ENCODE measurements at places on chromosomes 5 and 9. TPM values are rescaled to one million over a fixed set of nuclear protein-coding genes. Genes with fewer than 3 reads are reported as not detected.

GRCh38 chr9:7785813-7786212 is 13.8 kb downstream of the DMAC1 start:
- no peak for DNase-seq

DNA sequence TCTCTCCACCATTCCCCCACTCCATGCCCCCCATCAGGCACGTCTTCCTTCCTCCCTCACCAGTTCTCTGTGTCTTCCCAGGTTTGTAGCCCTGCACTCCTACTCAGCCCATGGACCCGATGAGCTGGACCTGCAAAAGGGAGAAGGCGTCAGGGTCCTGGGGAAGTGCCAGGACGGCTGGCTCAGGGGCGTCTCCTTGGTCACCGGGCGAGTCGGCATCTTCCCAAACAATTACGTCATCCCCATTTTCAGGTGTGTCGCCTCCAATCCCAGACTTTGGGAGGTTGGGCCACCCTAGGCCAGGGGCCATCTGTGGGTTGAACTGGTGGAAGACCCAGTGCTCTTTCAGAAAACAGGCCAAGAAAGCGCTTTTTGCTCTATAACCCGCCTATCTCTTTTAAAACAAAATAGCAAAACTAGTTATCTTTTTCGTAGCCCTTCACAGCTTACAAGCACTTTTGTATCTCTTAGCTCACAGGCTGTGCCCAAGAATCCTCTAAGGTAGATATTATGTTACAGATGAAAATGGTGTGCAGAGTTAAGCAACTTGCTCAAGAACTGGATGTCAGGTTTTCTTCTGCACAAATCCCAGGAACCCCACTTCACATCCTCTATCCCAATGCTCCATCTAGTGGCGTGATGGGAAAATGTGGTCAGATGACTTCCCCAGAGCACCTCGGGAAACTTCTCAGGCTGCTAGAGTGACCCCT is 56.2 kb downstream of the PLAC8L1 start:
- no peak for DNase-seq

GRCh38 chr5:128538000-128538249 is at the start of gene FBN2:
TSS of gene FBN2 (minus strand) at chr5:128538245. CDS start at chr5:128537603, 642 bp downstream.
- no peak for DNase-seq

GRCh38 chr9:21681641-21682040 is 120.8 kb upstream of the MTAP start:
- DNase-seq: no peak

GRCh38 chr9:35489313-35490154 is at the start of gene RUSC2:
TSS of gene RUSC2 (plus strand) at chr9:35490111. CDS start at chr9:35546522, 56,411 bp downstream.
- DNase-seq: peak; percentile 90

- DNase-seq: no peak
Observed at GRCh38 chr5:146761811-146762210, 116.7 kb downstream of the PPP2R2B start.

GRCh38 chr5:61783481-61783880 is 451.4 kb downstream of the ZSWIM6 start:
- DNase-seq: no peak

GRCh38 chr5:3564116-3564515 is 31.5 kb upstream of the IRX1 start:
- DNase-seq: no peak

GRCh38 chr5:94080390-94080789 is 339.0 kb upstream of the POU5F2 start:
- DNase-seq: no peak

GRCh38 chr5:133840168-133840567 is 128.3 kb downstream of the C5orf15 start:
- DNase-seq: no peak

- DNase-seq: no peak
Observed at GRCh38 chr9:100580257-100580656, 2.4 kb downstream of the CAVIN4 start.

GRCh38 chr9:134752471-134753168 is 111.0 kb downstream of the COL5A1 start:
- DNase-seq: no peak

- no peak for DNase-seq
Observed at GRCh38 chr5:29516224-29516623, 1677.3 kb upstream of the CDH6 start.

DNA sequence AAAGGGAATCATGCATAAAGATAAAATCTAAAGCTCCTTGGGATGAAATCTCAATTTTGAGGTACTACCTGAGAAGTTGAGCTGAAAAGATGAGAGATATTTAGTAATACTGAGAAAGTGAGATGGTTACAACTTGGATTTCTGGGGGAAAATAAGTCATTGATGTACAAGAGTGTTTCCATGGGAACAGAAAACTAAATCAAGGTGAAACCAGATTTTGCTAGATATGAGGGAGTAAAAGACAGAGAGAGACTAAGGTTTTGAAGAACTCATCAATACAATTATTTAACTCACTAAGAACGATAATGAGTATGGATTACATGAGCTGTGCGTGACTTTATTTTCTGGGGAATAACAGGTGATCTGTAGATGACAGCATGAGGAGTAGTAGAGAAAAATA is 10.2 kb upstream of the ST8SIA4 start:
- DNase-seq: no peak

GRCh38 chr9:129280623-129281271 is 102.7 kb upstream of the IER5L start:
- no peak for DNase-seq

DNA sequence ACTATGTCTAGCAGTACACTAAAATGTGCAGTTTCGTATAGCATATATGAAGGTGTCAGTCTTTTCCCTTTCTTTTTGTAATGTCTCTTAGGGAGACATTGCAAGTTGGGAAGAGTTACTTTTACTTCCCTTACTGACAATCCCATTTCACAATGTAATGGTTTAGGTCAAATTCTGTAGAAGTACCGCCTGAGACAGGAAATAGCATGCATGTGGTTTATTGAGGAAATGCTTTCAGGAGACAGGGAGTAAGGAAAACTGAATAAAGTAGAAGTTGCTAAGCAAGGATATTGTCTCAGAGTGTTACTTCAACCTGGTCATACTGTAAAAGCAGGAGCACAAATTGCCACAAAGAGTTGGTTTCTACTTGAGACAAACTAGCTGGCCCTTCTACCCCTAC is 32.1 kb upstream of the MSANTD3 start:
- DNase-seq: no peak

GRCh38 chr5:524973-525761 is 918 bp upstream of the SLC9A3 start:
- DNase-seq: peak; percentile 35

GRCh38 chr5:145830594-145830993 is 4.5 kb downstream of the PRELID2 start:
- no peak for DNase-seq

- DNase-seq: no peak
Observed at GRCh38 chr9:6805532-6805931, 47.8 kb downstream of the KDM4C start.

GRCh38 chr9:93954434-93955061 is 607 bp downstream of the BARX1 start:
- no peak for DNase-seq

GRCh38 chr5:131328536-131329285 is 64.9 kb downstream of the CDC42SE2 start:
- DNase-seq: no peak

GRCh38 chr5:32346869-32347268 is 34.1 kb upstream of the MTMR12 start:
- no peak for DNase-seq

- no peak for DNase-seq
Observed at GRCh38 chr5:173301695-173302545, 26.3 kb downstream of the STC2 start.

- no peak for DNase-seq
Observed at GRCh38 chr5:112869948-112870347, 8.9 kb downstream of the SRP19 start.

GRCh38 chr5:96288845-96289185 is 144.2 kb downstream of the PCSK1 start:
- DNase-seq: no peak

GRCh38 chr9:89952401-89952800 is 347.6 kb downstream of the GADD45G start:
- no peak for DNase-seq

DNA sequence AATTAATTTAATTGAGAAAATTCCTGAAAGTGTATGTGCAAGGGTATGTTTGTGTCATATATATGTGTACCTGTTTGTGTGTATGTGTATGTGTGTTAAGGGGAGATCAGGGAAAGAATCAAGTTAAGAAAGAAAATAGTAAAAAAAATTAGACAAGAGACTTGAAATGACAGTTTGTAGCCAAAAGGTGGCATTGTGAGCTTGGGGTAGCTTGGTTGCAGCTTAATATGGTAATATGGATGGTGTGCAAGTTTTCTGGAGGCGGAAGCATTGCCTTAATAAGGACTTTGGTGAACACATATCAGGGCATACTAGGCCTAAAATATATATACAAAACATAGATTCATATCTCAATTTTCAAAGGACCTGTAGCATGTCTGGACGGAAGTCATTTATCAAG is 129.9 kb downstream of the INSYN2B start:
- DNase-seq: no peak

- DNase-seq: no peak
Observed at GRCh38 chr9:70442328-70442848, 27.9 kb upstream of the KLF9 start.

DNA sequence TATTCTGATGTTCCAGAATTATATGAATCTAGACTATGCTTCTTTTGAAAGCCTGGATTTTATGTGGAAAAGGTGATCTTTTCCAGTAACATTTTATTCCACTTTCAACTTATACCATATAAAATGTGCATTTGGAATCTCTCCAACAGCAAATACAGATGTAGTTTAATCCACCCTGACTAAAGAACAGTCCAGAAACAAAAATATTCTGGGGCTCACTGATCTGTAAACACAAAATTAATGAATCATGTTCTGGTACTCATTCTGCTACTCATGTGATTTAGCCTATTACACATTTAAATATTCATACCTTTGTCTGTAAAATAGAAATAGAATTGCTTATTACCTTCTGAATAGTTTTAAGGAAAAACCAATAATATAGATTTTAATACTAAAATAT is 125.8 kb downstream of the ARRDC3 start:
- no peak for DNase-seq

The PCSK1 gene
- total RNA-seq: 0.05 TPM

The HK3 gene
- total RNA-seq: 6.4 TPM

The CKMT2 gene
- total RNA-seq: 1,804 TPM

The PRXL2C gene
- 27.3 TPM for total RNA-seq

The SPATA31D1 gene
- not detected for total RNA-seq

The MSMP gene
- total RNA-seq: not detected

The FOXD4L6 gene
- total RNA-seq: not detected

The RCL1 gene
- total RNA-seq: 5.0 TPM

The WDR38 gene
- total RNA-seq: not detected

The SOHLH1 gene
- total RNA-seq: not detected

The EQTN gene
- total RNA-seq: not detected

The ANXA2R gene
- 0.84 TPM for total RNA-seq

The ELAVL2 gene
- total RNA-seq: not detected
